ENCODE measurements at places on chromosomes 11 and 22. TPM values are rescaled to one million over a fixed set of nuclear protein-coding genes. Genes with fewer than 3 reads are reported as not detected.

- no peaks in the 10 kb centered on the region for H3K36me3 ChIP-seq
- no peaks in the 10 kb centered on the region for H3K4me1 ChIP-seq
- H3K4me3 ChIP-seq, result no peak overlapping the region
- no peaks in the 10 kb centered on the region for H3K27me3 ChIP-seq
- H3K27ac ChIP-seq, result no peak overlapping the region
Measured at GRCh38 chr11:93324500-93324899, 6.0 kb upstream of the DEUP1 start.

GRCh38 chr22:23263651-23264555 is 83.6 kb downstream of the BCR start:
- no peak overlapping the region for H3K4me3 ChIP-seq
- no peaks in the 10 kb centered on the region for H3K27me3 ChIP-seq
- H3K27ac ChIP-seq, result no peak overlapping the region
- H3K36me3 ChIP-seq, result no peaks in the 10 kb centered on the region
- H3K4me1 ChIP-seq, result no peaks in the 10 kb centered on the region
- no peak for DNase-seq

DNA sequence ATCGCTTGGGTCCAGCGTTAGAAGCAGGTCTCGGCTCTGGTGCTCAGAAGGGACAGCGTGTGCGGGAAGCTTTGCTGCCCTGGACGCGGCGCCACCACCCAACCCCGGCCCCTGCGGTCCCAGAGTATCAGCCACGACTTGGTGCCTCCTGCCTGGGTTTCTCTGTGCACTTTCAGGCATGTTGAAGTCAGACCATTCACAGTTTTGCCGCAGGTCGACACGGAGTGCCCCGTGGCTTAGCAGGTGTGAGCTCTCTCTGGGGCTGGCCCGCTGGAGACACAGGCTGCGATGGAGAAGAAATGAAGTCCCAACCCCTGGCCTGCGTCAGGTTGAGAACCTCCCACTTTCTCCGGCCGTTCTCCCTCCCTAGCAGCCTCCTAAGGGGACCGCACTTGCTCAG is 494.5 kb downstream of the BRD1 start:
- peaks cover 16% of the 10 kb centered on the region for H3K27me3 ChIP-seq
- no peaks in the 10 kb centered on the region for H3K36me3 ChIP-seq
- H3K4me1 ChIP-seq, result no peaks in the 10 kb centered on the region
- H3K27ac ChIP-seq, result no peak overlapping the region
- no peak for DNase-seq
- H3K4me3 ChIP-seq, result no peak overlapping the region

GRCh38 chr22:42808521-42808920 is 48.6 kb downstream of the ARFGAP3 start:
- H3K27ac ChIP-seq, result no peak overlapping the region
- peaks cover 38% of the 10 kb centered on the region for H3K4me1 ChIP-seq
- no peak overlapping the region for H3K4me3 ChIP-seq
- no peak for DNase-seq
- no peaks in the 10 kb centered on the region for H3K27me3 ChIP-seq
- H3K36me3 ChIP-seq, result no peaks in the 10 kb centered on the region

DNA sequence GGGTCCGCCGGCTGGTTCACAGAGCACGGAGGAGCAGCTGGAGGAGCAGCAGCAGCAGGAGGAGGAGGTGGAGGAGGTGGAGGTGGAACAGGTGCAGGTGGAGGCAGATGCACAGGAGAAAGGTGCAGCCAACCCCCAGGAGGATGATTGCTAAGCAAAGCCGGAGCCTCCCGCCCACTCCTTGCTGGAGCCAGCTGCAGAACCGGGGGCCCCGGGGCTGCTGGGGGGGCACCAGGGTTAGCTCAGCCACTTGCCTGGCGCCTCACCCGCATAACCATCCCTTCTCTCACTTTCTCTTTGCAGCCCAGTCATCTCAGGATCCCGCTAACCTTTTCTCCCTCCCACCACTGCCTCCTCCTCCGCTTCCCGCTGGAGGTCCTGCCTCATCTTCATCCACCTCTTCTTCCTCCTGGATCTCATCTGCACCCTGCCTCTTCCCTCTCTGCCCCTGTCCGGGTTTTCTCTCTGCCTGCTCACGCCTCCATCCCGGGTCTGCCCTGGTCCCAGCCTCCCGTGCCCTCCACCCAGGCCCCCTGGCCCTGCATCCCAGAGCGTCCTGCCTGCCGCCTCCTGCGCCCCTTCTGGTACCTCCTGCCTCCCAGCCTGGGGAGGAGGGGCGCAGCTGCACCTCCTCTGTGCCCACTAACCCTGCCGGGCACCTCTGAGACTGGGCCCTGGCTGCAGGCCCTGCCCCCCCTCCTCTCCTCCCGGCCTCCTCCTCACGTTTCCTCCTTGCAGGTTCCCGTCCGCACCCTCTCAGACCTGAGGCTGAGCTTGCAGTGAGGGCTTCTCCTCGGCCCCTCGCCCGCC is 9.5 kb downstream of the KCTD17 start:
- no peak overlapping the region for H3K4me3 ChIP-seq
- H3K27ac ChIP-seq, result no peak overlapping the region

GRCh38 chr11:35927104-35927503 is 16.8 kb upstream of the LDLRAD3 start:
- no peak overlapping the region for H3K4me3 ChIP-seq
- DNase-seq, result no peak
- no peak overlapping the region for H3K27ac ChIP-seq
- H3K36me3 ChIP-seq, result no peaks in the 10 kb centered on the region
- peaks cover 8% of the 10 kb centered on the region for H3K27me3 ChIP-seq

GRCh38 chr11:79390923-79391322 is 49.9 kb downstream of the TENM4 start:
- DNase-seq, result peak; percentile 24
- no peak overlapping the region for H3K27ac ChIP-seq
- no peak overlapping the region for H3K4me3 ChIP-seq
- peaks cover 12% of the 10 kb centered on the region for H3K4me1 ChIP-seq

DNA sequence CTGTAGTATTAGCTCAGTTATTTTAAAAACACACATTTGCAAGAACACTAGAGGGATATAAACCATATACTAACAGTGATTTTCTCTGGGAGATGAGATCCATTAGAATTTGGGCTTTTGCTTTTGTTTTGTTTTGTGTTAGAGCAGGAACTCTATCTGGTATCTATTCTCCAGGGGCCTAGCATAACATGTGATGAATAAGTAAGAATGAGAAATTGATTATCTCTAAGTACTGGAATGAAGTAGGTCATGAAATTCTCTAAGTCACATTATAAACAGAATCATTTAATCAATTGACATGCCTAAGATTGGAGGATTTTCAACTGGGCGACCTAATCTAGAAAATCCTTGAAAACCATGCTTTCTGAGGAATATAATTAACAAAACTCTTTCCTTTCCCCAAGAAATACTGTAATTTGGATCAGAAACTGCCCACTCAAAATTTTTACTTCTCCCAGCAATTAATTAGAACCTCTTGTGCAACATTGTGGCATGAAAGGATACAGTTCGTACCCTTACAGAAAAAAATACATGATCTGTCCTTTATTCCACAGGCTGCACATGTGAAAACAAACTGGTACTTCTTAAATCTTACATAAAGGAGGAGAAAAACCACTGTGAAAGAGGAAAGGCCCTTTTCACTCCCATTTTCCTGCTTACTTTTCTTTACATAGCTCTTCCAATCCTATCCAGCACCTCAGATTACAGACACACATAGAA is 93.5 kb downstream of the MRTFA start:
- peaks cover 28% of the 10 kb centered on the region for H3K4me1 ChIP-seq
- no peaks in the 10 kb centered on the region for H3K27me3 ChIP-seq
- no peak overlapping the region for H3K27ac ChIP-seq

- peak overlapping the region; percentile 77 for H3K27ac ChIP-seq
- H3K27me3 ChIP-seq, result no peaks in the 10 kb centered on the region
- H3K4me1 ChIP-seq, result peaks cover 18% of the 10 kb centered on the region
- H3K4me3 ChIP-seq, result no peak overlapping the region
- no peaks in the 10 kb centered on the region for H3K36me3 ChIP-seq
Measured at GRCh38 chr11:1564535-1565172, 7.4 kb downstream of the DUSP8 start.

DNA sequence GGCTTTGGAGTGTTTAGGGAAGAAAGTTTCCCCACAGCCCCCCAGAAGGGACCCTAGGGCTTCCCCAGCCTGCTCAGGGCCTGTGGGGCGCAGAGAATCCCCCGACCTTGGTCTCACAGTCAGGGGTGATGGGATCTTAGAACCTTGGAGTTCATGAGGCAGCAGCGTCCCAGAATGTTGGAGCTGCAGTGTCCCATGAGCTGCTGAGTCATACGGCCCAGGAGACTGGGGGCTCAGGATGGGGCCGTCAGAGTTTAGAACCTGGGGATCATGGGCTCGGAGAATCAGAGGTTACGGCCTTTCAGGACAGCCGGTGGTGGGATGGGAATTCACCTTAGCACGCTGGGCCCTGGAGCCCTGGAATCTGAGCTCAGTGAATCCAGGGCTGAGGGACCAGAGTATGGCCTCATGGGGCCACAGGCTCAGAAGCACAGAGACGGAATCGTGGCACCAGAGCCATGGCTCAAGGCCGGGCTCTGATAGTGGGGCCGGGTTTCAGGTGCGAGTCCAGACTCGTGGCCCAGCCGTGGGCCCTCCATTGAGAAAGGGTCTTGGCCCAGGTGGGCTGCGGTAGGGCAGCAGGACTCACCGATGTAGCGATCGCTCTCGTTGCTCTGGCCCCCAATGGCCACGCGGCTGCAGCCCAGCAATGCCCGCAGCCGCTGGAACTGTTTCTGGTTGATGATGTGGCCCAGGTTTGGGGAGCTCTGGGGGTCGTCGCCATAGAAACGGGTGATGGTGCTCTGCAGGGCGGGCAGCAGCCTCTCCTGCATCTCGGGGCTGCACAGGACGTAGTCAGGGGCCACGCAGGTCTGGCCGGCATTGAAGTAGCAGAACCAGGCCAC is 9.5 kb downstream of the ALDH3B2 start:
- H3K27me3 ChIP-seq, result no peaks in the 10 kb centered on the region
- no peaks in the 10 kb centered on the region for H3K36me3 ChIP-seq
- no peak overlapping the region for H3K4me3 ChIP-seq
- no peak for DNase-seq
- no peaks in the 10 kb centered on the region for H3K4me1 ChIP-seq

DNA sequence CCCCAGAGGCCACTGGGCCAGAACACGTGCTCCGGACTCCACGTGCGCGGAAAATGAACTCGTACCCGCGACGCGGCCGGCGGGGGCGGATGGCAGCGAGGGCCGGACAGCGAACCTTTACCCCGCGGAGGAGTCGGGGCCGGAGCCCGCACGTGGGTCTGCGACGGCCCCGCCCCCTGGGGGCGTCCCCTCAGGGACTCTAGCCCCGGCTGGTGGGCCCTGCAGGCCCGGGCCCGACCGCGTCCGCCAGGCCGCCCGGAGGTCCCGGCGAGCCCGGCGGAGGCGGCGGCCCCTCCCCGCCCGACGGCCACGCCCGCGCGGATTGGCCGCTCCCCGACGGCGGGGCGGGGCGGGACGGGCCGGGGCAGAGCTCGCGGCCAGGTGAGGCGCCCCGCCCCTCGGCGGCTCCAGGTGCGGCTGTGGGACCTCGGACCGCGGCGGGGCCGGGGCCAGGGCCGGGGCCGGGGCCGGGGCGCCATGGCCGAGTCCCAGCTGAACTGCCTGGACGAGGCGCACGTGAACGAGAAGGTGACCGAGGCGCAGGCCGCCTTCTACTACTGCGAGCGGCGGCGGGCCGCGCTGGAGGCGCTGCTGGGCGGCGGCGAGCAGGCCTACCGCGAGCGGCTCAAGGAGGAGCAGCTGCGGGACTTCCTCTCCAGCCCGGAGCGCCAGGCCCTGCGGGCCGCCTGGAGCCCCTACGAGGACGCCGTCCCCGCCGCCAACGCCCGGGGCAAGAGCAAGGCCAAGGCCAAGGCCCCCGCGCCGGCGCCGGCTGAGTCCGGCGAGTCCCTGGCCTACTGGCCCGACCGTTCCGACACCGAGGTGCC is at the start of gene FAM83F:
Gene FAM83F, plus strand, starts transcription at position 389 of the 827 bp plus-strand sequence. Its CDS starts 89 bp downstream, at position 478.
- peak within 1 kb of the TSS; percentile 26 for H3K27ac ChIP-seq
- peaks cover 25% of the 10 kb centered on the region for H3K27me3 ChIP-seq
- no peaks in the 10 kb centered on the region for H3K36me3 ChIP-seq
- peak within 1 kb of the TSS; percentile 18 for H3K4me3 ChIP-seq

- peak overlapping the region; percentile 40 for H3K4me3 ChIP-seq
- no peak overlapping the region for H3K27ac ChIP-seq
- peaks cover 9% of the 10 kb centered on the region for H3K27me3 ChIP-seq
- H3K36me3 ChIP-seq, result no peaks in the 10 kb centered on the region
Measured at GRCh38 chr22:43289531-43289963, 53.6 kb downstream of the SCUBE1 start.

DNA sequence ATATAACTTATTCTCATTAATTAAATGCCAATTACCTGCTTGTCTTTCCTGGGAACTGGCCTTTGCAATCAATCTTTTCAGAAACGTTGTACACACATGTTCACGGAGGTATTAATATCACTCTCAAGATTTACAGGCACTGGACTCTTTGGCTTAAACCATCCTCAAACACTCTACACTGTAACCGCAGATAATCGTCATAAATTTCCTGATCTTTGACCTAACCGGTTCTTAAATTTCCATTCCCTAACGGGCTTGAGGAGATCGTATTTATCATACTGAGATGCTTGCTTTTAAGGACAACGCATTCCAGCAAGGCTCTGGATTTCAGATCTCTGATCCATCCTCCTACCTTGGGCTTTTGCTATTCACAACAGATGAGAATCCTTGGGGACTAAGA is 72.8 kb downstream of the ARL14EP start:
- no peak overlapping the region for H3K4me3 ChIP-seq
- H3K27ac ChIP-seq, result no peak overlapping the region
- no peak for DNase-seq
- H3K27me3 ChIP-seq, result no peaks in the 10 kb centered on the region
- H3K36me3 ChIP-seq, result no peaks in the 10 kb centered on the region
- H3K4me1 ChIP-seq, result peaks cover 16% of the 10 kb centered on the region

GRCh38 chr22:46542011-46542985 is 4.9 kb upstream of the CELSR1 start:
- peaks cover 23% of the 10 kb centered on the region for H3K27me3 ChIP-seq
- DNase-seq, result peak; percentile 62
- H3K4me3 ChIP-seq, result no peak overlapping the region
- H3K36me3 ChIP-seq, result no peaks in the 10 kb centered on the region
- peaks cover 44% of the 10 kb centered on the region for H3K4me1 ChIP-seq
- H3K27ac ChIP-seq, result no peak overlapping the region

The SPON1 gene
- total RNA-seq, result 14.7 TPM

The TTC36 gene
- not detected for total RNA-seq

The SYT13 gene
- total RNA-seq, result 1.6 TPM

The FREY1 gene
- total RNA-seq, result 0.55 TPM

The C22orf23 gene
- total RNA-seq, result 1.1 TPM

The OSBPL5 gene
- total RNA-seq, result 12.8 TPM

The PDE2A gene
- 10.4 TPM for total RNA-seq

All from heart right ventricle (tissue), 16 donors.